Stimulated activated naive B cell treated with anti-CD40 and anti-IgM and Interleukin-4, amounts not matched to agents 10 μg/mL and 1 μg/mL and 100 μg/mL, for 72 hours (primary cell): ENCODE measurements at places on chromosomes 6 and 20.

DNA sequence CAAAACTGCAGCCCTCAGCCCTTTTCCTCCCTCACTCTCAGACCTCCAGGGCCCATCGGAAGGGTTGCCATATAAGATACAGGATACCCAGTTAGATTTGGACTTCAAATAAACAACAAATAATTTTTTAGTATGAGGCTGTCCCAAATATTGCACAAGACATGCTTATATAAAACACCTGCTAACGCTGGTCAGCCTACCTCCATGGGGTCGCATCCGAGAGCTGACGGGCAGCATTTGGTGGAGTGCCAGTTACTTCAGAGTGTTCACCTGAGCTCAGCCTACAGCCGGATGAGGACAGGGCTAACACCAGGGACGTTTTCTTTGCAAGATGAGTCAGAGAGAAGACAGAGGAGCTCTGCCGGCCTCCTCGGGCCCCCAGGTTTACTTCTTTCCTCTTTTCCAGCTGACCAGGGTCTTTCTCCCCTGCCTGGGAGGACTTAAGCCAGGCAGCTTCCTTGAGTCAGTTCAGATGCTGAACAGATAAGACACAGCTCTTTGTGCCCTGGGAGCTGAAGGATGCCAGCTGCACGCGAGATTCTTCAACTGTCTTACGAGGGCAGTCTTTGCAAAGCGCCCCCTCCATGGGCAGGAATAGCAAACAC, 141.2 kb upstream of the KCNG1 start:
- DNase-seq, result no peak

GRCh38 chr6:1622220-1622850, 12.6 kb downstream of the FOXC1 start:
- DNase-seq, result no peak

DNA sequence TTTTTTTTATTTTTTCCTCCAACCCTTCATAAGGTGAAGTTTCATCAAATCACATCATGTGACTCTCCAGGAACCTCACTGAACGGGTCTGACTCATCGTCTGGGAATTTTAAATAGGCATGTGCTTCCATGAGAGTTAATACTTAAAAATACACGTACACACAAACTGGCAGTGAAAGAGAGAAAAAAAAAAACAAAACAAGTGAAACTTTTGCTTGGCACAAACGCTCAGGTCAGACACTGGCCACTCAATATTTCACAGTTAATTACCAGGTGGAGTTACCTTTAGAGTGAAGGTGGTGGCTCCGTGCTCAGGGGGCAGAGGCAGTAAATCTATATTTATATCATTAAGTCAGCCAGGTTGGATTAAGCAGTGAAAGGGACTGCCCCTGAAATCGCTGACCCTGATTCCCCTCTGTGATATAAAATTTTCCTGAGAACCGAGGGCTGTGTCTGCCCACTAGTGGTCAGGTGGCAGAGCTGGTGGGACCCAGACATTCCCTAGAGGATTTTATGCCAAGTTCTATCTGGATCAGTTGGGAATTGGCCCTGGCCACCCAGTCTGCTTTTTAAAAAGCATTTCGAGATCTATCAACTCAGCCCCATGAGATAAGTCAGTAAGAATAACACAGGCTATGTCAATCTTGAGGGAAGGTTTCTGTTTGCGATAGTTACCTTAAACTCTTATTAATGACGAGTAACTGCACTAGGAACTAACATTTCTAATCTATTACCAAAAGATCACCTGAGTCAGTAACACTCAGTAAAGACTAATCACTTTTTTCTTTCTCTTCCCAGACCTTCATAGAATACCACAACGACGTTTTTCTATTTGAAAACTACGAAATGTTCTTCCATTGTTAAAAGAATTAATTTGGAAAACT, 259.1 kb downstream of the HDGFL1 start:
- DNase-seq, result no peak

- no peak for DNase-seq
Observed at GRCh38 chr6:121932076-121932991, 467.1 kb upstream of the HSF2 start.

DNA sequence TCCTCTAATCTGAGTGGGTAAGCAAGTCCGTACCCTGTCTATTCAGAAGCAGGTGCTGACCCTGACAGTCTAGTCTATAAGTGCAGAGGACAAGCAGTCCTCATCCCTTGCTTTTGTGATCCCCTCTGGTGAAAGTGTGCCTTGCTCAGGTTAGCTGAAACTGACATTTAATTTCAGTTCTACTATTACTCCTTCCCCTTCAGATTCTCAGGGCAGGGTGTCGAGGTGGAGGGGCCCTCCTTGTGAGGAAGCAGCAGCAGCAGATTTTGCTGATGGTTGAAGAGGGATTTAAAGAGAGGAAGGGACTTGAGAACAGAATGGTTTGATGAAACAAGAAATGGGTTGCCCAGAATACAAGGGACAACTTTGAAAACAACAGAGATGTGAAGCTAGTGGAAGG, 309.3 kb downstream of the CLIC5 start:
- no peak for DNase-seq

DNA sequence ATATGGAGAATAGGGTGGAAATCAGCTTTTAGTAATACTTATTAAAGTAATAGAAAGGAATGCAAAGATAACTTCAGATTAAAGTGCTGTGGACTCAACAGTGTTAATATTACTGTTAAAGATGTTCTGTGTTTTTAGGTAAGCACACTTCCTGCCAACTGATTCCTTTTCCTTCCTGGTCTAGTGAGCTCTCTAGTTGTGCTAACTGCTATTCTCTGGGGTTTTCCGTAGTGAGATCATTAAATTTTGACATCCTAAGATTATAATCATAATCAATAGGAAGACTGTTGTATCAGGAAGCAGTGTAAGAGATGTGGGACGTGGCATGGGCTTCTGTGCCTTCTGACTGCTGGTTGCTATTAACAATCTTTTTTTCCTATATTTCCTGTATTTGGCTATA, 1.2 kb upstream of the TMEM217 start:
- no peak for DNase-seq

DNA sequence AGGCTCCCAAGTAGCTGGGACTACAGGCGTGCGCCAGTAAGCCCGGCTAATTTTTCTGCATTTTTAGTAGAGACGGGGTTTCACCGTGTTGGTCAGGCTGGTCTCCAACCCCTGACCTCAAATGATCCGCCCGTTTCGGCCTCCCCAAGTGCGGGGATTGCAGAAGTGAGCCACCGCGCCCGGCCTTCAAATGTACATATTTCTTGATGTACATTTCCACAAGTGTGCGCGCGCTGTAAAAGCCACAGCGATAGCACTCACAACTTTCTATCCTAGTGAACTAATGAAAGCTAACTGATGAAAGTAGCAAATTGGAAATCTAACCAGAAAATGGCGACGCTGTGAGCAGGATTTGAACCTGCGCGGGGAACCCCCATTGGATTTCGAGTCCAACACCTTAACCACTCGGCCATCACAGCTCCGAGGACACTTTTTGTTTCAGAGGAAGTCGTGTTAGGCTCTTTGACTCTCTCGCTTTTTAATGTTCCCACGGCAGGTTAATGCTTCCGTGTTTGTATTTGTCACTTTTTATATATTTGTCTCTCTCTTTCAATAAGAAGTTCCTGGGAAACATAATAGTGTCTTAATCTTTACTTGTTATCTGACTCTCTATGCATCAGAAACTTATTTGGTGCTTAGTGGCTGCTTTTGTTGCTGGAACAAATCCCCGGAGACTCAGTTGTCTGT, 199.4 kb upstream of the ZNF184 start:
- DNase-seq, result peak; percentile 27
